ENCODE measurements at places on chromosomes 2 and 18. TPM values are rescaled to one million over a fixed set of nuclear protein-coding genes. Genes with fewer than 3 reads are reported as not detected.

The BOLL gene
- total RNA-seq = not detected

DNA sequence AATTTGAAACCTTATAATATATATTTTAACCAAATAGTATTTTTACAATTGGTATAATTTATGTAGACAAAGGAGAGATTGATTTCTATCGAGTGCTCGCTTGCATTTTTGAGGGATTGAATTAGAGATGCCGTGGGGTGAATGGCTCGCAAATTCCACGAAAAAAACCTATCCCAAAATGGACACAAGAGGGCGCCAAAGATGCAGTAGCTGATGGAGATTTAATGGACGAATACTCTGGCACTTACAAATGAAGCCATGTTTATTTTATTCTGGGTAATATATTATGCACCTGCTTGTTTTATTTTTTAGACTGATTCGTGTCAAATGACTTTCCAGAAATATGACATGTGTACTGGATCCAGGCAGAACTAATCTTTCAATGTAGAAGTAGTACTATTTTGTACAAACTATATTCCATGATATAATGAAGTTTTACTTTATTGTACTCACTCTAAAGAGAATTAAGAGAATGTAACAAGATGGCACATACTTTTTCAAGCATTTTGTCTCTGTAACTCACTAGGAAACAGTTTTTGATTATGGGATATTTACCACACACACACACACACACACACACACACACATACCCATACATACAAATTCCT, 505.4 kb downstream of the PLCL1 start:
- peak; percentile 45 for DNase-seq

GRCh38 chr2:172226244-172227061, 123.8 kb upstream of the DLX2 start:
- no peak for DNase-seq

The CD302 gene
- 9.0 TPM for total RNA-seq

- peak; percentile 34 for DNase-seq
Measured at GRCh38 chr2:199738727-199739412, 112.1 kb downstream of the FTCDNL1 start.

GRCh38 chr18:29226213-29226612, 1049.3 kb upstream of the CDH2 start:
- DNase-seq = no peak

The EFHD1 gene
- total RNA-seq = 0.19 TPM

GRCh38 chr2:210633699-210634098, 77.3 kb downstream of the CPS1 start:
- DNase-seq = no peak

DNA sequence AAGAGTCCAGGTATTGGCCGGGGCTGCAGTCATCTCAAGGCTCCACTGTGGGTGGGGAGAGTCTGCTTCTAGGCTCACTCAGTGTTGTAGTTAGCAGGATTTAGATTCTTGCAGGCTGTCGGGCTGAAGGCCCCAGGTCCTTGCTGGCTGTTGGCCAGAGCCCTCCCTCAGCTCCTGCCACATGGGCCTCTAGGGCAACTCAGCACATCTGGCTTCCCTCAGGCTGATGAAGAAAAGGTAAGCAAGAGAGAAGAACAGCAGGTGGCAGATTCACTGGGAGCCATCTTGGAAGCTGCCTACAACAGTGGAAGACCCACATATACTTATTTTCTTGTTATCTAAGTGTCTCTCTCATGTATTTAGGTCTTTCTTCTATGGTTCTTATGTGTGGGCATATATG, 4.3 kb downstream of the MRPS9 start:
- DNase-seq = no peak

- DNase-seq = peak; percentile 93
Measured at GRCh38 chr2:65299246-65299645, 71.6 kb downstream of the ACTR2 start.

DNA sequence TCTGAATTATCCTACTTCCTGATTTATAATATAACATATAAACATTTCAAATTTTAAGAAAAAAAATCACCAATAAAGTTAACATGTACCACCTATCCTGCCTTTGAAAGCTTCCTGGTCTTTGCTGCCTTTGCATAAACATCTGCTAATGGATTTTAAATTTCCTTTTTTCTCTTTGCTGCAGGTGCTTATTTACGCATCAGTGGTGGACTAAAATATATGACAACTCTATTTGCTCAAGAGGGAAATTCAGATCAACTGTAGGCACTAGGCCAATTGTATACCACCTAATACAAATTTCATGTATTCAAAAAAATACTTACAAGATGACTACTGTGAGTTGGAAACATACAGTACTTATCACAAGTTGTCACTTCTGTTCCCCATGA, 57.2 kb downstream of the RAD51AP2 start:
- no peak for DNase-seq

The UGT1A10 gene
- not detected for total RNA-seq

The CAPN14 gene
- total RNA-seq = under 0.01 TPM

The LYG1 gene
- total RNA-seq = 0.86 TPM

The ERMN gene
- 0.06 TPM for total RNA-seq

DNA sequence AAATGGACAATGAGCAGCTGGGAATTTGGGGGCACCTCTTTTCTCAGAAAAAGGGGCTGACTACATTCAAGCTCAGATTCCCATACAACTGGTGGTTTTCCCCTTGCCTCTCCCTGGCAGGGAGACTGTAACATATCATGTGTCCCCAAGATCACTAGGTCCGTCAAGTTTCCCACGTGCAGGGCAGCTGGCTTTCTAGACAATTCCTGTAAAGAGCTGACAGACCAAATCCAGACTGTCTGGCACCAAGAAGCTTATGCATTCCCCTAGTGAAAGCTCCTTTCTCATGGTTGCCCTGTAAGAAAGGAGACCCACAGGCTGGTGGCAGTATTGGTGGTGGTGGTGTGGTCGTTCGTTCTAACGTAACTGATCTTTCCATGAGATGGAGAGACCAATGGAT, 48.8 kb downstream of the THUMPD2 start:
- DNase-seq = no peak

The PID1 gene
- total RNA-seq = 32.3 TPM

- no peak for DNase-seq
Measured at GRCh38 chr2:94869552-94870439, 1.4 kb upstream of the TEKT4 start.

The ROCK1 gene
- total RNA-seq = 31.1 TPM

GRCh38 chr2:218020966-218021535, 18.3 kb upstream of the TNS1 start:
- no peak for DNase-seq

- peak; percentile 73 for DNase-seq
Measured at GRCh38 chr2:237704501-237705434, 77.4 kb downstream of the LRRFIP1 start.

DNA sequence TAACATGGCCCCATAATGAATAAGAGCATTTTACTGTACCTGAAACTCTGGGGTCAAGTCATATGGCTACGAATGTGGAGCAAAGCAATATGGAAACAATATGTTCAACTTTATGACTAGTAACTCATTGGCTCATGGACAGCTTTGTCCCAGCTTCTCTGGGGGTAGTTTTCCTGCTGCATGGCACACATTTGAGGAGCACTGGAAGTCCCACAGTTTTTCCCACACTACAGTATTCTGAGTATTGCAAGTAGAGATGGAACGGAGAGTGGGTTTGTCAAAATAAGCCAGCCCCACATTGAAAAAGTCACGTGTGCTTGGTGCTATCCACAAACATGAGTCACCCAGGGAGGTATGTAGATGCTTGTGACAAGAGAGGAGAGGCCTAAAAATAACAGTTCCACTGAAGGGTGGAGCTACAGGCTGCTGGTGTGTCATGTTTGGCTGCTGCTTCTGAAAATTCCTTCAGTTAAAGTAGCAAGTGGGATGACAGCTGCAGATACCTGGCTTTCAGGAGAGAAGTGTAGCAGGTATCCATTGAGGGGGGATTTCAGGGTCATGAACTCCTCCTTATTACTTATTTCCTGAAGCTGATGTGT, 48.2 kb upstream of the CTAGE1 start:
- peak; percentile 49 for DNase-seq

The ALPI gene
- total RNA-seq = not detected

The CLEC4F gene
- not detected for total RNA-seq

GRCh38 chr2:204686406-204686805, 141.1 kb downstream of the PARD3B start:
- no peak for DNase-seq

GRCh38 chr18:79910563-79911343, 40.7 kb downstream of the SLC66A2 start:
- no peak for DNase-seq

- DNase-seq = no peak
Measured at GRCh38 chr2:197236816-197237215, 73.8 kb downstream of the ANKRD44 start.

The DCDC2C gene
- not detected for total RNA-seq

GRCh38 chr2:99420031-99420430, 69.8 kb downstream of the REV1 start:
- DNase-seq = peak; percentile 17

The CKAP2L gene
- total RNA-seq = 33.2 TPM
